ENCODE measurements at places on chromosomes 4 and X.

- no peak for DNase-seq
Measured at GRCh38 chr4:165506849-165507248, 128.0 kb downstream of the CPE start.

DNA sequence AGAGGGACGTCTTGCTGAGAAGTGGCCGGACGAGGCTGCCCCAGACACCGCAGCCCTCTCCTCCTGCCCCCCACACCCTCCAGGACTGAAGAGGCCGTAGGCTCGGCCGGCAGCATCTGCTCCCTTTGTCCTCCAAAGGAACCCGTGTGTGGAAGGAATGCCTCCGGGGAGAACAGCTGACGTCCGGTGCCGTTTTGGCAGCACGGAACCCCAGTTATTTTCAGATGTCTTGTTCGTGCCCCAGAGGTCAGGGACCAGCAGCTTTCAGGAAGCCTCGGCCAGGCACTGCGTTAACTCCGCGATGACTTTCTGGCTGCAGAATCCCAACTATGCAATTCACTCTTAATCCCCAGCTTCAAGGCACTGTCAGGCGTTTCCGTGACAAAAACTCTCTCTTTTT lies 10.9 kb upstream of the PPP2R3B start:
- DNase-seq, result no peak

- no peak for DNase-seq
Measured at GRCh38 chrX:136453771-136454170, 34.0 kb upstream of the BRS3 start.

- DNase-seq, result no peak
Measured at GRCh38 chr4:21192367-21192766, 492.1 kb downstream of the PACRGL start.

- peak; percentile 85 for DNase-seq
Measured at GRCh38 chr4:98626350-98626749, 32.1 kb downstream of the TSPAN5 start.

DNA sequence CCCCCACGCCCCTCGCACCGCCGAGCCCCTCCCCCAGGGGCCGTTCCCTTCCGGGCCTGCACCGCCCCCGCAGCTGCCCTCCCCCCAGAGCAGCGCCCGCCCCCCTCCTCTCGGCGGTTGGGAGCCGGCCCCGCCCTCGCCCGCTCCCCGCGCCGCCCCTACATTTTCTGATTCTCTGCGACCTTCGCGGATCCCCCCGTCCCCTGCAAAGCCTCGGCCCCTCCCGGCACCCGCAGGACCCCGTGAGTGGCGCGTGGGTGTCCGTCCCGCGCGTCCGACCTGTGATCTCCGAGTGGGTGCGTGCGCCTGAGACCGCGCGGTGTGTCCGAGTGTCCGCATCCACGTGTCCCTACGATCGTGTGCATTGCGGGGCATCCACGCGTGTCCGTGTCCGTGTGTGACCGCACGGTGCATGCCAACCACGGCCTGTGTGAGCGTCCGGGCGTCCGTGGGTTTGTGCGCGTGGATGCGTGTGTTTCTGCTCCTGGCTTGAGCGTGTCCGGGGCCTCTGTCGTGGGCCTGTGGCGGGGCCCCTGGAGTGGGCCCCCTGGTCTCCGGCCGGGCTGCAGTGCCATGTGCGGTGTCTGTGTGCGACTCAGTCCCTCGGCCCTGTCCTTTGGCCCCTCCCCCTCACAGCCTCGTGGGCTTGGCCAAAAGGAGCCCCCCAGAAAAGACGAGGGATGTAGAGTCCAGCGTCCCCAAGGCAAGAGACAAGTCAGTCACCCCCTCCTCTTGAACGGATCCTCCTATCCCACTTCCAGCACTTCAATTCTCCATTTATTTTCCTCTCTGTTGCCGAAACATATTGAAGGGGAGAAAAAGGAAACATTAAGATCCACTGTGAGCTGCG lies 8.8 kb upstream of the NKX1-1 start:
- no peak for DNase-seq

GRCh38 chr4:91470671-91471070 lies 833.1 kb upstream of the GRID2 start:
- DNase-seq, result no peak

DNA sequence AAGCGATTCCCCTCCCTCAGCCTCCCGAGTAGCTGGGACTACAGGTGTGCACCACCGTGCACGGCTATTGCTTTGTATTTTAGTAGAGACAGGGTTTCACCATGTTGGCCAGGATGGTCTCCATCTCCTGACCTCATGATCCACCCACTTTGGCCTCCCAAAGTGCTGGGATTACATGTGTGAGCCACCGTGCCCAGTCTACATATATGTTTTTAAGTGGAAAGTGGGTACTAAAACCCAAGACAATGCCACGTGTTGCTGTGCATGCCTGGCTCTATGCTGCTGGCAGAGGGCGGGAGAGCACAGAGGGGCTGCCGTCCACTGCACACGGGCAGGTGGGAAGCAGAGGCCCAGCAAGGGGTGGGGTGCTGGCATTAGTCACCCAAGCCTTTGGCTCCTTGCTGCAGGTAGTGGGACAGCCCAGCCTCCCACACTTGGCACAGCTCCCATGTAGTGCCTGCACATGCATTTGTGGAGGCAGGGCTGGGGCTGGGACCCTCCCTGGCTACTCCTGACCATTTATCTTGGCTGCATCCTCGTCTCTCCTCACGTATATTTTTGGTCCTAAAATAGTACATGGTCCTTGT lies 3.5 kb downstream of the EMD start:
- no peak for DNase-seq

GRCh38 chr4:168691631-168692369 lies 194.9 kb downstream of the PALLD start:
- no peak for DNase-seq

- DNase-seq, result no peak
Measured at GRCh38 chrX:13791145-13791544, 25.7 kb downstream of the GPM6B start.

GRCh38 chr4:171793723-171794122 lies 19.5 kb upstream of the GALNTL6 start:
- DNase-seq, result no peak

DNA sequence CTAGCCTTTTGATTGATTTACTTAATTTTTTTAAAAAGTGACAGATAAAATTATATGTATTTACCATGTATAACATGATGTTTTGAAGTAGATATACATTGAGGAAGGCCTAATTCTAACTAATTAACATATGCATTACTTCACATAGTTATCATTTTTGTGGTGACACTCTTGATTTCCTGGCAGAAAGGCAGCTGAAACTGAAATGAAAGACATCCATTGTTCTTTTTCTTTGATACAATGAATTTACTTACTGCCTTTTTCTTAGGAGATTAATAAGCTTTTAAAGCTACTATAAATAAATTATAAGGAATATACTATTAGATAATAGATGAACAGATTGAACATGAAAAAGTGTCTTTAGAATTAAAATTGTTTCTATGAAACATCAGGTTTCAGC lies 26.7 kb downstream of the ANKRD50 start:
- no peak for DNase-seq

DNA sequence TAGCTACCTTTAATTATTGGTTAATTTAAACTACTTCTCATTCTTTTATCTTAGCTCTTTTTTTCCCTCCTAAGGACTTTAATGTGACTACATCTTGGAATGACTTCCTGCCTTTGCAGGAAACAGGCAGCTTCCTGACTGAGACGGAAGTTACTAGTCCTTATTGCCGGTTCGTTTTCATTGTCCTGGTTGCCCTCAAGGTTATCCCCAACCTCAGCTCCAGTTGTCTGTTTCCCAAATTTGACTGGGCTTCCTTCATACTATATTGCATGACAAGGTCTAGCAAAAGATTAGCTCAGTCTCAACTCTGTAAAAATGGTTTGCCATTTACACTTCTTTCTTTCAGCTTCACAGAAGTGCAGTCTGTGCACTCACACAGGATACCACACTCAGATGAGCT lies 109.9 kb upstream of the DDX53 start:
- no peak for DNase-seq

GRCh38 chr4:121614101-121614500 lies 82.7 kb downstream of the ANXA5 start:
- DNase-seq, result no peak

DNA sequence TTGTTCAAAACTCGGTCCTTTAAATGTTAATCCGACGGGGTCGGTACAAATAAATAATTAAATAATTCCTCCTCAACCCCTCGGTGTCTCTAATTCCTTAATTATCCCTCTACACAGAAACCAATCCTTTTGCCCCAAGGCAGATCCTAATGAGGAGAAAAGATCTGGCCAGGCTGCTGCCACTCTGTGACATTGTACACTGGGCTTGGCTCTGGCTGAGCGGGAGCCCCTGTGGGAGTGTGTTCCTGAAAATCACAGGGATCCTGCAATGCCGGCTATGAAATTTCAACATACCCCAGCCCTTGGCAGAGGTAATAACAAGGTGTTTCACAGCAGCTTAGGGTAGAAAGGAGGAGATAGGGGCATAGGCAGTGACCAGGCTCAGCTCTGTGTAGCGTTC lies 96.0 kb downstream of the DHRSX start:
- no peak for DNase-seq

DNA sequence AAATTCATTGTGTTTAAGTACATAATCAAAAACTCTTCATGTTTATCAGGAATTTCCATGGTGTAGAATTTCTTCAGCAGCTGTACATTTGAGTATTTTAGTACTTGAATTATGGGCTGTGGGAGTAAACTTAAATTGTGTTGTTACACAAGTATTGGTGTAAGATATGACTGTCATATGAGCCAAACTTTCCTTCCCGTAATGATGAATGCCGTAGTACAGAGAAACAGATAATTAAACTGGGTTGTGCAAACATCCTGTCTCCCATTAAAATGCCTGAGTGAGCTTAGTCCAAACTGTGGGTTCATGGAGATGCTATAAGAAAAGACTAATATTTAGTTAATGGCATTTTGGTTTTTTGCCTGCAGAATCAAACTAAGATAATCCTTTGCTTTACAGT lies 159.2 kb downstream of the SLC4A4 start:
- no peak for DNase-seq

- no peak for DNase-seq
Measured at GRCh38 chr4:138161351-138161750, 80.8 kb downstream of the SLC7A11 start.

- DNase-seq, result no peak
Measured at GRCh38 chrX:122475306-122475705, 708.8 kb upstream of the GRIA3 start.

DNA sequence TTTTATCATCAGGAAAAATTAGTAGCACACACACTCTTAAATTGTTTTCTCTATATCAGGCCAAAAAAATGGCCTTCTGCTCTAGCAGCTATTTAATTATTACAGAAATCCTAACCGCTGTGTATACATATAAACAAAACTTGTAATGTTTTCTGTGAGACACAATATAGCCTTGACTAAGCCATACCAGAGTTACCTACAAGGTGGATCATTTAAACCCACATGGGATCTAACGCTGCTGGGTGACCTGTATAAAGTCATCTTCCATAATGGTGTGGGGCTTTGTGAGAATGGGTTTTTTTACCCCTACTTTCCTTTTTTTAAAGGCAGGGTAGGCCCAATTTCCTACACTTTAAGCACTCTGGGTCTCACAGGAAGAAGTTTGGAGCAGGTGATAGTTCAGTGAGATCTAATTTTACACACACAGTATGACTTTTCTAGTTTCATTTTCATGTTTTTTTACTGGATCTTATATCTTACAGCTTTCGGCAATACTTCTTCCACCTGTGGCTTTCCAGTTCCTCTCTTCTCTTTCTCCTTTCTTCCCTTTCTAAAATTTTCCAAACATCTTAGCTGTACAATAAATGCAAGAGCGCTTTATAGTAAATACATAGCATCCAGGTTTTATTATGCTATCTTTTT lies 66.9 kb upstream of the MMAA start:
- no peak for DNase-seq

- no peak for DNase-seq
Measured at GRCh38 chr4:37890801-37891259, at the start of gene TBC1D1. Gene TBC1D1, plus strand, starts transcription at chr4:37891084. Its CDS starts 11,012 bp downstream, at chr4:37902096.

- no peak for DNase-seq
Measured at GRCh38 chrX:78958419-78959116, 13.4 kb downstream of the P2RY10 start.

- DNase-seq, result no peak
Measured at GRCh38 chr4:60344908-60345307, 855.2 kb upstream of the ADGRL3 start.

- no peak for DNase-seq
Measured at GRCh38 chr4:84035568-84035967, 463.5 kb downstream of the NKX6-1 start.
